ENCODE measurements at places on chromosomes 1 and 21.
A peak's percentile ranks its signal among the peaks of the same experiment; 100 is the strongest.

DNA sequence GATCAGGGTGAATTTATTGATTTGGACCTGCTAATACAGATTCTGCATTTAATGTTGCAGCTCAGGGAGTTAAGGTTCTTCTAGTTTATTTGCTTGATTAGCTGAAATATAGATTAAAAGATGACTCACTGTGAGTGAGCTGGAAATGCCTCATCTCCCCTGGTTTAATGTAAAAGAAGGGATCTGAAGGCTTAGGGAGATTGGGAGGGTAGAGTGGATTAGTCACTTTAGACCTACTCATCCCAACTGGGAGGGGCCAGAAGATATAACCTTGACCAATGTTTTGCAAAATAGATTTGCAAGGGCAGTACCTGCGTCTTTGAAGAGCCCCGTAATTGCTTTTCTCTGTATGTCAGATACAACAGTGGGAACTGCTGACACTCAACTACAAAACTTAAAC is 922.8 kb upstream of the ADGRL4 start:
- peak; percentile 26 for DNase-seq

DNA sequence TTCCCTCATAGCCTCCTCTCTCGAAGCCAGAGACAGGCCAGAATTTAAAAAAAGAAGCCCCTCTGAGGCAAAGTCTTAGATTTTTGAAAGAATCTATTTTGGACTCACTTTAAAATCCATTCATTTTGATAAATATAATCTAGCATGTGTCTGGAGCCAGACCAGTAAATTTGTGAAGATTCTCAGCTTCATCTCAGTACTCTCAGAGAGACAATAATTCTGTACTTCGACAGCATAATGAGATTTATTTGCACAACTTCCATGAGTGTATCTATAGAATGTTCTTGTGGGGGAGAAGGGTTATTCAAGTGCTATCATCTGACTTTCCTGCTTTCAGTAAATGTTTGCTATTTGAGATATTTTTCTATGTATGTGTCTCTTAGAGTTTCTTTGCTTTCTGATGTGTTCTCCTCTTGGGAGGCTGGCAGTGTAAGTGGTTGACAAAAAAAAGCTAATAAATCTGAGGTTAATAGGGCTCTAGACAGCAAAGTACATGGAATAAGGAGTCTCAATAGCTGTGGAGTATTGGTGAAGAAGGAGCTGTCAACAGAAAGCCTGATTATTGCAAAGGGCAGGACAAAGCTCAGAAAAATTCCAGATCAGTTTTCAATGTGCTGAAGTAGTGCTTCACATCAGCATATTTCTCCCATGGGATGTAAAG is 223.0 kb downstream of the PTBP2 start:
- no peak for DNase-seq

GRCh38 chr21:44558695-44559094 is at the start of gene KRTAP10-3:
Gene KRTAP10-3 (minus strand): TSS chr21:44558795. CDS start chr21:44558715, 80 bp downstream.
- DNase-seq, result no peak

GRCh38 chr1:161779393-161779792 is 13.3 kb downstream of the ATF6 start:
- peak; percentile 12 for DNase-seq

DNA sequence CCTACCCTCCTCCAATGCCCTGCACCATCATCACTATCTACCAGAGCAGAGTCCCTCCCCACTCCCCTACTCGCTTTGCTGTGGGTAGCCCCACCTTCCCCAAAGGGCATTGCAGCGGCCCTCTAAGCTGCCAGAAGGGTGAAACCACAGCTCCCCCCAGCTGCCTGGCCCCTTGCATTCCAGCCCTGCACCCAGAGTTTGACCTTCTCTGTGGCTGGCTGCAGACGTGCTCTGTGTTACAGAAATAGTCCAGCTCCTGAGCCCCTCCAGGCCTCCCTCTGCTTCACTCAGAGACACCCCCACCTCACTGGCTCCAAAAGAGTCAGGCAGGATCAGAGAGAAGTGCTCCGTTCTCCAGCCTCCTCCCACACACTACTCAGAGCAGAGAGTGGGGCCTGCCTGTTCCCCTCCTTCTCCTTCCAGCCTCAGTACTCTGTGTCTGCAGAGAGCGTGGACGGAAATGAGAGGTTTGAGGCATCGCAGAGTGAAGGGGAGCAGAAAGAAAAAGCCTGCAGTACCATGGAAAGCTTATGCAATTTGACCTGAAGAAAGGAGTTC is 63.2 kb downstream of the PLEKHA6 start:
- peak; percentile 98 for DNase-seq

GRCh38 chr1:93111561-93111960 is 32.5 kb downstream of the MTF2 start:
- no peak for DNase-seq
